ENCODE measurements at places on chromosomes 5 and 9.

DNA sequence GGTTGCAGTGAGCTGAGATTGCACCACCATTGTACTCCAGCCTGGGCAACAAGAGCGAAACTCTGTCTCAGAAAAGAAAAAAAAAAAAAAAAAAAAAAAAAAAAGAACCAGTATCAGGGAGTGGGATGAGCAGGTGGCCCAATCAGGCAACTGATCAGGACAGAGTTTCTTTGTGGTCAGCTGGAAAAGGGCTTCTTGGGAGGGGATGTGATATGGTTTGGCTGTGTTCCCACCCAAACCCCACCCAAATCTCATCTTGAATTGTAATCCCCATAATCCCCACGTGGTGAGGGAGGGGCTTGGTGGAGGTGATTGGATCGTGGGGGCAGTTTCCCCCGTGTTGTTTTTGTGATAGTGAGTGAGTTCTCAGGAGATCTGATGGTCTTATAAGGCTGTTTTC, 4.7 kb upstream of the GCNT1 start:
- DNase-seq: no peak

GRCh38 chr5:35811108-35811741, 45.5 kb upstream of the IL7R start:
- DNase-seq: no peak

GRCh38 chr5:159764283-159765134, 151.8 kb upstream of the ADRA1B start:
- DNase-seq: no peak

DNA sequence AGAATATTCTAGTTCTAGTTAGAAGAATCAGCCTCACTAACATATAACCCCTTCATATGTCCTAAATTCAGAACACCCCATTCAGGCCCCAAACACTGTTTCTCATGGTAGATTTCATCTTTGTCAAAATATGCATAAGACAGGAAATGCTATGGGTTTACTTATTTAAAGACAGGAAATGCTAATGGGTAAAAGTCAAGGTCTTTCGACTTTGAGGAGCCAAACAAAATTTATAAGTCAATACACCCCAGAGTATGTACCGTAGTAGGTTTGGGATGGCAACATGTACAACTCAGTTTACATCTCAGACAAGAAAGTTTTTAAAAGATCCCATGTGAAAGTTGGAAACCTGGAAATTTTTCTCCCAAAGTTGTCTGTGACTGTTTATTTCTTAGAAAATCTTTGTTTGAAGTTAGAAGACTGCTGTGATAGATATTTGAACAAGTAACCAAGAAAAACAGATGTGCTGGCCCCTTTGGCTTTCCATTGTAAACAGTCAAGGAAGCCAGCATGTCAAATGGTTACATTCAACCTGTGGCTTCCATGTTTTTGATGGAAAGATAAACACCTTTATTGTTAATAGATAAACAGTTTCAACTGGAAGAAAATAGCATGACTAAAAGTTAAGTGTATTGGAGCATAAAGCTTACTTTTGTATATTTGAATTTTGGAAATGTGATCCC, 102.2 kb downstream of the INIP start:
- no peak for DNase-seq

- DNase-seq: no peak
These were observed 161.1 kb downstream of the C5orf15 start for GRCh38 chr5:133807348-133807747.

GRCh38 chr5:76838481-76839261, 11.1 kb upstream of the S100Z start:
- DNase-seq: no peak

- DNase-seq: no peak
These were observed 99.4 kb upstream of the PTPN3 start for GRCh38 chr9:109597496-109597895.

DNA sequence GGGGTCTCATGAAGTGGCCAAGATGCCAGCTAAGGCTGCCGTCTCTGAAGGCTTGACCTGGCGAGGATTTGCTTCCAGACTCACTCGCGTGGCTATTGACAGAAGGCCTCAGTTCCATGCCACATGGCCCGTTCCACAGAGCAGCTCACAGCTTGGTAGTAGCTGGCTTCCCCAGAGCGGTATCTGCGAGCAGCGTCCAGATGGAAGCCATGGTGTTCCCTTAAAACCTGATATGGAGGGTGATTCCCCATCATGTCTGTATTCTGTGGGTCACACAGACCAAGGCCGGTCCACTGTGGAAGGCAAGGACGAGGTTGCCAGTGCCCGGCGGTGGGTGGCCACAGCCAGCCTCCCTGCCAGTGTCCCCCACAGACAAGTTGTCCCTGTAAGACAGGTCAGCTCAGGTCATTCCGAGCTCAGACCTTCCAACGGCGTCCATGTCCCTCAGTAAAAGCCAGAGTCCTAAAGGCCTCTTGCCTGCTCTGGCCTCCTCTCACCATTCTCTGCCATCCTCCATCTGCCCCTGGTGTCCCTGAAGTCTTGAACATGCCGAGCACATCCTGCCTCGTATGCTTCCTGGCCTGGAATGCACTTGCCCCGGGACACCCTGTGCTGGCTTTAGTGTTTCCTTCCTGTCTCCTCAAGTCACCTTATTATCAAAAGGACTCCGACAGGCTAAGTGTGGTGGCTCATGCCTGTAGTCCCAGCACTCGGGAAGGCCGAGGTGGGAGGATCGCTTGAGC, 61.3 kb upstream of the LRRTM2 start:
- no peak for DNase-seq
